CD4-positive, alpha-beta T cell treated with Interleukin-17A for 1 hour (primary cell): ENCODE measurements at places on chromosomes 2 and 18.

- DNase-seq = no peak
Measured at GRCh38 chr2:46703588-46703987, 212.0 kb downstream of the MCFD2 start.

- DNase-seq = no peak
Measured at GRCh38 chr2:99852376-99852934, 289.9 kb downstream of the AFF3 start.

DNA sequence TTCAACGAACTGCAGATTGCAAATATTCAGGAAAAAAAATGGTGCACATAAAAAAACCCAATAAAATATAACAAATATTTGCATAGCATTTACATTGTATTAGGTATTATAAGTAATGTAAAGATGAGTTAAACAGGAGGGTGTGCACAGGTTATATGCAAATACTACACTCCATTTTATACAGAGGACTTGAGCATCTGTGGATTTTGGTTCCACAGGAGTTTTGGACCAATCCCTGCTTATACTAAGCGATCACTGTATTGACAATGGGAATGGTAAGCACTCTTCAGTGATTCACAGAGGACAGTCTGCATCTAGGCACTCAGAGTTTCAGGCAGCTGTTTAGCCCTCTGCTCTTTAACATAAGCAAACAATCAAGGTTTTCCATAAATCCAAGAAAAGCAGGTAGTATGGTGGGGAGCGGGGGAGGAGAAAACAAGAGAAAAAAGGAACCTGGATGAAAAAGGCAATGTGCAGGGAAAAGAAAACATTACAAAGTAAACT, 206.0 kb upstream of the PARD3B start:
- no peak for DNase-seq

GRCh38 chr2:219598308-219599078, 836 bp downstream of the STK11IP start:
- no peak for DNase-seq

DNA sequence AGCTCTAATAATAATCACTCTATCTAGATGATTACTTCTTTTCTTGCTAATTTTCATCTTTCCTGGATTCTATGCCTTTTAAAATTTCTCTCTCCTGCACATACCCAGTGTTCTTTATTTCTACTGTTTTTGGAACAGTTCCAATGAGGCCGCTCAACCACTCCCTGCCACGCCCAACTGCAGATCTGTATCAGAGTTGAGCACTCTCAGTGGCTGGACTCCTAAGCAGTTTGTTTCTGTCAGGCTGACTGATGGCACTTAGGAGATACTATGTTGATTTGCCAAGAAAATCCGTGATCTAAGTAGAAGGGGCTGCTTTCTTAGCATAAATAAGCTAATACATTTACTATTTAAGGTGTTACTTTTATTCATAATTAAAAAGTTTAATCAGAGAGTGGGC, 192.8 kb downstream of the ARHGAP15 start:
- DNase-seq = no peak

DNA sequence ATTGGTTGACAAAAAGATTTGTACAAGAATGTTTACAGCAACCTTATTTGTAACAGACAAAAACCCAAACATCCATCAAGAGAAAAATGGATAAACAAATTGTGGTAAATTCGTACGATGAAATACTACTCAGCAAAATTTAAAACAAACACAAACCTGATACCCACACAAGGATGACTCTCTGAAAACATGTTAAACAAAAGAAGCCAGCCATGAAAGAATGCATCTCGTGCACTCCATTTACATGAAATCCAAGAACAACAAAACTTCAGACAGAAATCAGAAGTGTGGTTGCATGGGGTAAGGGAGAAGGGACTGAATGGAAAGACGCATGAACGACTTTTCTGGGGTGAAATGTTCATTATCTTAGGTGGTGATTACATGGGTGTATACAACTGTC, 93.4 kb downstream of the SLC25A12 start:
- DNase-seq = no peak

- no peak for DNase-seq
Measured at GRCh38 chr2:237915576-237915975, 51.2 kb upstream of the UBE2F start.

- DNase-seq = no peak
Measured at GRCh38 chr18:26327062-26327461, 100.8 kb downstream of the TAF4B start.

GRCh38 chr18:30343090-30343489, 699.5 kb downstream of the DSC3 start:
- DNase-seq = no peak

- DNase-seq = no peak
Measured at GRCh38 chr2:176407706-176408105, 138.5 kb downstream of the MTX2 start.

- DNase-seq = no peak
Measured at GRCh38 chr2:59575191-59575590, 978.3 kb downstream of the BCL11A start.

- DNase-seq = no peak
Measured at GRCh38 chr18:32351032-32351431, 119.7 kb downstream of the GAREM1 start.

- no peak for DNase-seq
Measured at GRCh38 chr2:241862093-241862492, 3.4 kb upstream of the PDCD1 start.

GRCh38 chr2:160363055-160363454, 130.6 kb downstream of the RBMS1 start:
- no peak for DNase-seq

DNA sequence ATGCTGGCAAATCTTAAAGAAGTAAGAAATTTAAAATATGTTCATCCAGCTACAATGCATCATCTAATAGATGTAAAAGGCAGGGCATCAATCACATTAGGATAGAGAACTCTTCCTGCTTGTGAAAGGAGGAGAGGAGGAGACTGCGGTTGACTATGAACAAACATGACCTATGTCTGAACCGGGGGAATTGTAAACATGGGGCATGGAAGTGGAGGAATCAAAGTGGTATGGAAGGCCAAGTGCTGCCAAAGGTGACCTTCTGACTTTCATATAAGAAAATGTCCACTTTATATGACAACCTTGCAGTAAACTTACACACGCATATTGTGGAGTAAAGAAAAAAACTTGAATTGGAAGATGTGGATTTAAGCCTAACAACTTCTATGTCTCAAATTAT, 20.0 kb upstream of the SLC8A1 start:
- DNase-seq = no peak

DNA sequence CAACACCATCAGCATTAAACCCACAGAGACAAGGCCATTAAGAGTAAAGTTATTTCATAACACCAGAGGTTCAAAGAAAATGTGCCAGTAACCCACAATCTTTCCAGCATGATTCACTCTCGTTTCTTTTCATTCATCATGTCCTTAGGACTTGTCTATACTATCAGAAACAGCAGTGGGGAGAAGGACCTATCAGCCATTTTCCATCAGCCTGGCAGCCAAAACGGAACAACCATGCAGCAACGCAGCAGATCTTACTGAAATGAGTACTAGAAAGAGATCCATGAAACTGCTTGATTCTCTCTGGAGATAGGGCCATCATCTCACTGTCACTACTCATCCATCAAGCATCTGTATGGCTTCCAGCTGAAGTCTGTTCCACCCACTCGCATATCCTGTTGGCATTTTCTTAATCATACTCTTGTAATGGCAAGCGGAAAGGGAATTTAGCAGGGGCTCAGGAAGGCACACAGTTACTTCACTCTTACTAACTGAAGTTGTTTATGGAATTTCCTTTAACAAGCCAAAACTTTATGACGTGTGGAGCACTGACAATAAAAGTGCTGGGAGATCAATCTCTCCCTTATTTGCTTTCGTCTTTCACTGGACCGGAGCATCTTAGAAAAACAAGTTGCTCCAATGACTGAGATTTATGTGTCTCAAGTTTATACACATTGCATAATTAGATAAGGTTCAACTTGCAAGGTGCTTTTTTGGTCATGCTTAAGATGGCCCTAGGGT, 69.7 kb downstream of the EPHA4 start:
- no peak for DNase-seq

DNA sequence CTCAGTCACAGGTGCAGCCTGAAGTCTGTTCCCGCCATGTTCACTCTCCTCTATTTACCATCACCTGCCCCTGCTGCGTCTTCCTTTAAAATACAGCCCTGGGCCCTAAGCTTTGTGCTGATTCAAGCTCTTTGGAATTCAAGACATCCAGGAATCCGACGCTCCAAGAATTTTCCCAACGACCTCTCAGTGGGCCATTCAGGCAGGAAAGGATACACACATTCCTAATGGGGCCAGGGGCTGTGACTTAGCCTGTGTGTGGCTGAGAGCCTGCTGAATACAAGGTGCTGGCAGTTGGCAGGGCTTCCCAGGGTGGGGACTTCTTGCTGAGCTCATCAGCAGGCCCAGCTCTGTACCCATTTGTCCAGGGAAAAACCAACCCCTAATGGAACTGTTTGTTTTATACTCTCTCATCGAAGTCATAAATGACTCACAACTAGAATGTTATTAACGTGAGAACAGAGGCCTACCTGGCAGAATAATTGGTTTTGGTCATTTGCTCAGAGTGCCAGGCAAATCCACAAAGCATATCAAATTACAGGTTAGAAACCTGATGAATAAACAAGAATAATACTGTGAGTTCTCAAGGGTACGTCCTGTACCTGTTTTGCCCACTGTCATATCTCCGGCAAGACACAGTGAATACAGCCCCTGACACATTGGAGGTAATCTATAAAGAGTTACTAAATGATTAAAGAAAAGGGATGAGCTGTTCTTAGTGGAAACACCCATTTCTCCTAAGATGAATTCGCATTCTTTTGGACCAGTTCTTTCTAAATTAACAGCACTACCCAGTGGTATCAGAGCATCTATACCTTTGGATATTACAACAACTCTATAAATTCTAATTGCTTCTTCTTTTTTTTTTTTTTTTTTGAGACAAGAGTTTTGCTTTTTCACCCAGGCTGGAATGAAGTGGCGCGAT, 12.6 kb upstream of the KCMF1 start:
- no peak for DNase-seq

GRCh38 chr2:112811841-112812306, 24.7 kb downstream of the IL1B start:
- DNase-seq = no peak
